CD14-positive monocyte (primary cell): ENCODE measurements at places on chromosomes 6 and 20.

DNA sequence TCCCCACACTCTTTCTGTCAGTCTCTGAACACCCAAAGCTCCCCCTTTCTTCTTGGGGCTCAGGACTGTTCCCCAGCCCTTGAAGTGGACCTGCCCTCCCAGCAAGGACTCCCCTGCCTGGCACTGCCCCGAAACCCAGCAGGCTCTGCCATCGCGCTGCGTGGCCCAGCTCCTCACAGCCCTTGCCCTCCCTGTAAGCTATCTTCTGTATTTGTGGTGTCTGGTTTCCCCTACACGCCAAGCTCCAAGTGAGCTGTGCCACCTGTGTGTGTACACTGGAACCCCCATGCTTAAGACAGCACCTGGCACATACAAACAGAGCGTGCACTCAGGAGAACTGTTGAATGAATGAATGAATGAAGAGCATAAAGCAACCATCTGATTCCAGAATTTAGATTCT lies 57.7 kb downstream of the TMEM242 start:
- no peaks in the 10 kb centered on the region for H3K36me3 ChIP-seq
- no peak overlapping the region for H3K4me3 ChIP-seq

GRCh38 chr20:44836601-44837120 lies 26.3 kb upstream of the RIMS4 start:
- H3K27me3 ChIP-seq, result peaks cover 17% of the 10 kb centered on the region
- H3K4me3 ChIP-seq, result no peak overlapping the region
- no peaks in the 10 kb centered on the region for H3K36me3 ChIP-seq
- H3K27ac ChIP-seq, result no peak overlapping the region
- no peaks in the 10 kb centered on the region for H3K4me1 ChIP-seq

- no peak overlapping the region for H3K27ac ChIP-seq
- H3K4me3 ChIP-seq, result no peak overlapping the region
- DNase-seq, result no peak
- no peaks in the 10 kb centered on the region for H3K27me3 ChIP-seq
- H3K36me3 ChIP-seq, result no peaks in the 10 kb centered on the region
These were observed 99.1 kb upstream of the DUSP22 start for GRCh38 chr6:193180-193579.

GRCh38 chr6:52514514-52514913 lies 62.3 kb downstream of the TRAM2 start:
- DNase-seq, result no peak
- no peaks in the 10 kb centered on the region for H3K4me1 ChIP-seq
- no peak overlapping the region for H3K27ac ChIP-seq
- H3K36me3 ChIP-seq, result peaks cover 71% of the 10 kb centered on the region

GRCh38 chr20:57473246-57474048 lies 51.5 kb downstream of the CTCFL start:
- H3K36me3 ChIP-seq, result no peaks in the 10 kb centered on the region
- peak overlapping the region; percentile 66 for H3K4me3 ChIP-seq
- peaks cover 72% of the 10 kb centered on the region for H3K4me1 ChIP-seq

GRCh38 chr6:10633216-10633615 lies 61.2 kb downstream of the C6orf52 start:
- peak overlapping the region; percentile 73 for H3K27ac ChIP-seq
- peak; percentile 88 for DNase-seq
- no peaks in the 10 kb centered on the region for H3K27me3 ChIP-seq
- peaks cover 23% of the 10 kb centered on the region for H3K4me1 ChIP-seq
- H3K36me3 ChIP-seq, result peaks cover 4% of the 10 kb centered on the region

DNA sequence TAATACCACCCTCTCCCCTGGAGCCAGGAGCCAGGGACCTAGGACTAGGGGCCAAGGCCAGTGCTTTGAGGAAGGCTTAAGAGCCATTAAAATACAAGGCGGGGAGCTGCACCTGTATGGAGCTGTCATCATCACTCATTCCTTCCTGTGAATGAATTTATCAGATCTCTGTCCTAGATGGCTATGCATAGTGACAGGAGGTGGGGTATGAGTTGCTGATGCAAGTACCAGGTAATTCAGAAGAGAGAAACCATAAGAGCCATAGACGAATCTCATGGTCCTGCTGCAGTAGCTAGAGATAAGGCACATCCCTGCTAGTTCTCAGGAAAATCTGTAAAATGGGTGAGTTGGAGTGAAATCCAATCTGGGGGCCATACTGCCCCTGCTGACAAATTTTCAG lies 10.3 kb downstream of the GRM4 start:
- H3K36me3 ChIP-seq, result no peaks in the 10 kb centered on the region
- no peak overlapping the region for H3K27ac ChIP-seq
- peaks cover 2% of the 10 kb centered on the region for H3K27me3 ChIP-seq
- H3K4me3 ChIP-seq, result no peak overlapping the region
- no peak for DNase-seq

DNA sequence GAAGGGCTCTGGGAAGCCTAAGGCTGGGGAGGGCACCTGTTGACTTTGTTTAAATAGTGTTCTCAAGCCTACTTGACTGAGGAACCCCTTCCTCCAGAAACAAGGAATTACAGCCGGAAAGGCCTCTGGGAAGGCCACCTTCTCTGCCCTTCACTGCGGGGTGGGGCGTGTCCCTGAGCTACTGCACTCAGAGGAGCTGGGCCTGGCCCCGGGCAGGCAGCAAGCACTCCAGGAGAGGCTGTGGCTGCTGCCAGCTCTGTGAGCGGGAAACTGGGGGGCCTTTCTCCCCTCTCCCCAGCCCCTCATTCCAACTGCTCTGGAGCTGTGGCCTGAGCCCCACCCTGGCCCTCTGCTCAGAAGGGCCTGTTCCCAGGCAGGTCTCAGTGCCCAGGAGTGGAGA lies 4.0 kb upstream of the OSBPL2 start:
- no peak for DNase-seq
- H3K4me3 ChIP-seq, result no peak overlapping the region
- H3K36me3 ChIP-seq, result no peaks in the 10 kb centered on the region
- H3K27ac ChIP-seq, result no peak overlapping the region
- H3K27me3 ChIP-seq, result no peaks in the 10 kb centered on the region
- H3K4me1 ChIP-seq, result peaks cover 13% of the 10 kb centered on the region

DNA sequence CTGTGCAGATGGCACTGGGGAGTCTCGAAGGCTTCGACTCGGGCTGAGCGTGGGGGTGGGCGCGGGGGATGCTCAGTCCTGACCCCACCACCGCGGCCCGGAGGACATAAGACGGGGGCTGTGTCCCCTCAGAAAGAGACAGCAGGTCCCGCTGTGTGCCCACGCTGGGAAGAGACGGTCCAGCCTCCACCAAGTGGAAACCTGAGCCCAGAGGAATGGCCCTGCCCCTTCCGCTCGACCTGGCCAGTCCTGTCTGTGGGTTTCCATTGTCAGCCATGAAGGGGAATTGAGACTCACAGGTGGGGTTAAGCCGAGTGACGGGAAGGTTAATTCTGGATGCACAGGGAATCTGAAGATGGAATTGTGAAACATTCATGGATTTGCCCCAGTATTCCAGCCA lies 442.7 kb downstream of the PREX1 start:
- DNase-seq, result no peak
- no peak overlapping the region for H3K4me3 ChIP-seq

- no peaks in the 10 kb centered on the region for H3K36me3 ChIP-seq
- DNase-seq, result no peak
- H3K27me3 ChIP-seq, result no peaks in the 10 kb centered on the region
- H3K4me3 ChIP-seq, result no peak overlapping the region
These were observed 26.9 kb upstream of the FUCA2 start for GRCh38 chr6:143538374-143538773.

GRCh38 chr6:167329014-167329413 lies 4.1 kb downstream of the TTLL2 start:
- H3K27me3 ChIP-seq, result no peaks in the 10 kb centered on the region
- no peak overlapping the region for H3K4me3 ChIP-seq

DNA sequence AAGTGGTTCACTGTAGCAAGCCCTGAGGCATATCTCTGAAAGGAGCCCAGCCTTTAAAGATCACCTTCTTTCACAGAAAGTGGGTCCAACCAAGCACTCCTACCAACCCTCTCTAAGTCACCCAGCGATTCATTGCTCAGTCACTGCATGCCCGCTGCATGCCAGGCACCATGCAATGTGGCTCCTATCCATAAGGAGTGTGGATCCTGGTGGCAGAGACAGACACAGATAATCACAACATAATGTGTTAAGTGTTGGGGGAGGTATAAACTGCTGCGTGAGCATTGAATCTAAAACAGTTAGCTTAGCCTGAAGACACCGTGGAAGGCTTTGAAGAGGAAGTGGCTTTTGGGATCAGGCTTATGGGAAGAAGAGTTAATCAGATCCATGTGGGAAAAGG lies 659.5 kb downstream of the PTPRT start:
- H3K4me3 ChIP-seq, result no peak overlapping the region
- H3K4me1 ChIP-seq, result peaks cover 13% of the 10 kb centered on the region
- no peak for DNase-seq
- H3K36me3 ChIP-seq, result no peaks in the 10 kb centered on the region
- H3K27me3 ChIP-seq, result no peaks in the 10 kb centered on the region

DNA sequence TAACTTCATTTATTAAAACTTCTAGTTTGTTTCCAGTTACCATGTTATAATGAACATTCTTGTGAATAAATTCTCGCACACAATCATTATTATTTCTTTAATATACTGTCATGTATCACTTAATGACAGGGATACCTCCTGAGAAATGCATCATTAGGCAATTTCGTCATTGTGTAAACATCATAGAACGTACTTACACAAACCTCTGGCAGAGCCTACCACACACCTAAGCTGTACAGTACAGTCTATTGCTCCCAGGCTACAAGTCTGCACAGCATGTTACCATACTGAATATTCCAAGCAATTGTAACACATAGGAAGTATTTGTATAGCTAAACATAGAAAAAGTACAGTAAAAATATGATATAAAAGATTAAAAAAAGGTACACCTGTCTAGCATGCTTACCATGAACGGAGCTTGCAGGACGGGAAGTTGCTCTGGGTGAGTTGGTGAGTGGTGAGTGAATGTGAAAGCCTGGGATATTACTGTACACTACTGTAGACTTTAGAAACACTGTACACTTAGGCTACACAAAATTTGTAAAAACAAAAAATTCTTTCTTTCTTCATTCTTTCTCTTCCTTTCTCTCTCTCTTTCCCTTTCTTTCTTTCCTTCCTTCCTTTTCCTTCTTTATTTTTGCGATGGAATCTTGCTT lies 268.2 kb upstream of the SOX4 start:
- no peaks in the 10 kb centered on the region for H3K36me3 ChIP-seq
- H3K27me3 ChIP-seq, result no peaks in the 10 kb centered on the region
- DNase-seq, result no peak
- no peak overlapping the region for H3K27ac ChIP-seq

- no peaks in the 10 kb centered on the region for H3K36me3 ChIP-seq
- no peaks in the 10 kb centered on the region for H3K27me3 ChIP-seq
- no peaks in the 10 kb centered on the region for H3K4me1 ChIP-seq
- DNase-seq, result peak; percentile 42
- H3K4me3 ChIP-seq, result no peak overlapping the region
- H3K27ac ChIP-seq, result no peak overlapping the region
These were observed 550.5 kb upstream of the MARCKS start for GRCh38 chr6:113306552-113307145.

DNA sequence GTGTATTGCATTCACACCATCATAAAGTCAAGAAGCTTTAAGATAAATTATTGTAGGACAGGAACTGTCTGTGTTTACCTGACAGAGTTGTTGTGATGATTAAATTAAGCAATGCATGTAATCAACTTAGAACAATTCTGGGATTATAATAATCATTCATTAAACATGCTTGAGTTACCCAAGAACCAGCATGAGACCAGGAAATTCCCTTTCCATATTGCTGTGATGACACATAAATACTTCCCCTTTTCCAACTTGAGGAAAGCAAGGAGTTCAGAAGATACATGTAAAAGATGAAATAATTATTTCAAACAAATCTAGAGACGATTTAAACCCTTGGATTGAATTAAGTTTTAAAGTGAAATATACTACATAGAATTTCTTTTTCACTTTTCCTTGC lies 404.4 kb downstream of the GJA1 start:
- H3K4me1 ChIP-seq, result no peaks in the 10 kb centered on the region
- peak; percentile 14 for DNase-seq
- H3K36me3 ChIP-seq, result no peaks in the 10 kb centered on the region
- no peaks in the 10 kb centered on the region for H3K27me3 ChIP-seq
- no peak overlapping the region for H3K27ac ChIP-seq

DNA sequence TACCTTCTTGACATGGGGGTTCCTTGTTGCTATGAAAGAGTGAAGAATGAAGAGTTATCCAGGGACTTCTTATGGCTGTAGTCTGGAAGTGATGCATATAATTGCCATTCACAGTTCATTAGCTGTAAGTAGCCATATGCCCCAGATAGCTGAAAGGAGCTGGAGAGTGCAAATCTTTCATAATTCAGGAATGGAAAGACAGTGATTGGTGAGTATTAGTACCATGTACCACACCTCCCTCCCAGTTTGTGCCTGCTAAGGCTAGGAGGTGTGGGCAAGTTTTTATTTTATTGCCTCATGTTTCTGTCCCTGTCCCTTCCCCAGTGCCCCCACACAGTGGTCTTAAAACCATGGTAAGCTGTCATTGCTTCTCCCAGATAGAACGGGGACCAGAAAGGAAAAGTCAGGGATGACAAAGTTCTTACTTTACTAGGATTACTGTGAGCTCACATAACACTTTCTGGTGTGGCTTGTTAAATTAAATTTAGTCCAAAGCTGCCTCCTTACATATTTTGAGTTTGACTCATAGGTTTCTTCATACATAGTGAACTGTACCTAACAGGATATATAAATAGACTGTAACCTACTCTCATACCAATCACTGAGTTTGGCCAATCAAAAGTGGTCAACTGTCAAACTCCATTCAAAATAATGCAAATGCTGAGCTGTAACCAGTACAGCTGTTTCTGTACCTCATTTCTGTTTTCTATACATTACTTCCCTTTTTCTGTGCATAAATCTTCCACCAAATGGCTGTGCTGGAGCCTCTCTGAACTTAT lies 119.4 kb downstream of the RFPL4B start:
- no peaks in the 10 kb centered on the region for H3K36me3 ChIP-seq
- no peaks in the 10 kb centered on the region for H3K4me1 ChIP-seq
- no peak overlapping the region for H3K4me3 ChIP-seq
- no peak overlapping the region for H3K27ac ChIP-seq

GRCh38 chr6:38813041-38813823 lies 98.1 kb downstream of the DNAH8 start:
- H3K4me3 ChIP-seq, result no peak overlapping the region
- H3K36me3 ChIP-seq, result no peaks in the 10 kb centered on the region
- peaks cover 7% of the 10 kb centered on the region for H3K27me3 ChIP-seq
- DNase-seq, result no peak

DNA sequence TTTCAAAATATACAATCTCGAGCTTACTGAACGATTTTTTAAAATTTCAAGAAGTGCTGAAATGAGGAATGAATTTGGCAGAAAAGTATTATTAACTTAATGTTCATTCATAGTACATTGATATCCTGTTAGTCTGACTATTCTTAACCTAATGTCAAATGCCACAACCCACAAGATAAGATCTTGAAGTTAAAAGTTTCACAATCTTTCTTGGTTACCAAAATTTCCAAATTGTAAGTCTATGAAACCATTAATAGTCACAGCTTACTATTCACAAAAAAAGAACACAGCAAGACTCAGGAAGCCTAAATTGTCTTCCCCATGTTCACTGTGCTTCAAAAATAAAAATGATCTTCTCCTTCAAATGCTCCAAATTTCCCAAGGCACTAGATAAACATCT lies 71.3 kb downstream of the HACE1 start:
- H3K4me1 ChIP-seq, result peaks cover 5% of the 10 kb centered on the region
- H3K27ac ChIP-seq, result no peak overlapping the region
- no peak for DNase-seq
